ENCODE measurements at places on chromosomes 2 and 18. TPM values are rescaled to one million over a fixed set of nuclear protein-coding genes. Genes with fewer than 3 reads are reported as not detected.

RGPD3 gene
- polyA plus RNA-seq = under 0.01 TPM

SUCLG1 gene
- polyA plus RNA-seq = 259 TPM

METTL4 gene
- 8.6 TPM for polyA plus RNA-seq

AQP12B gene
- not detected for polyA plus RNA-seq

ACVR1C gene
- 1.3 TPM for polyA plus RNA-seq

SERPINB10 gene
- not detected for polyA plus RNA-seq

UGT1A6 gene
- polyA plus RNA-seq = not detected

XDH gene
- 34.9 TPM for polyA plus RNA-seq

PLGLB2 gene
- polyA plus RNA-seq = 4.0 TPM

CRYBA2 gene
- polyA plus RNA-seq = 37.0 TPM

SEC11C gene
- polyA plus RNA-seq = 121 TPM

DNMT3A gene
- 51.2 TPM for polyA plus RNA-seq

PLB1 gene
- polyA plus RNA-seq = 0.45 TPM

C1QL2 gene
- polyA plus RNA-seq = not detected

CDH7 gene
- 0.27 TPM for polyA plus RNA-seq

ANKRD30B gene
- 0.07 TPM for polyA plus RNA-seq

CHRNG gene
- polyA plus RNA-seq = not detected

RAX gene
- not detected for polyA plus RNA-seq

DNAH7 gene
- polyA plus RNA-seq = under 0.01 TPM

CNDP1 gene
- polyA plus RNA-seq = 6.8 TPM

MAPK4 gene
- 0.71 TPM for polyA plus RNA-seq

TEKT4 gene
- polyA plus RNA-seq = not detected

ALLC gene
- not detected for polyA plus RNA-seq

TMEFF2 gene
- polyA plus RNA-seq = 2.0 TPM

PAIP2B gene
- polyA plus RNA-seq = 0.45 TPM

ACVR1 gene
- polyA plus RNA-seq = 4.3 TPM

GKN1 gene
- polyA plus RNA-seq = 0.12 TPM

Data from small intestine (tissue), 16 donors.